ENCODE measurements at places on chromosomes 4 and X.
A peak's percentile ranks its signal among the peaks of the same experiment; 100 is the strongest.

- no peak for DNase-seq
These were observed 14.2 kb upstream of the TFDP3 start for GRCh38 chrX:133232331-133232730.

GRCh38 chr4:81509191-81509590, 37.5 kb upstream of the RASGEF1B start:
- DNase-seq = no peak

GRCh38 chr4:20318909-20319277, 67.2 kb downstream of the SLIT2 start:
- DNase-seq = no peak

GRCh38 chr4:23630110-23630509, 259.7 kb downstream of the PPARGC1A start:
- DNase-seq = no peak

GRCh38 chr4:71066737-71067716, 73.6 kb downstream of the DCK start:
- no peak for DNase-seq

DNA sequence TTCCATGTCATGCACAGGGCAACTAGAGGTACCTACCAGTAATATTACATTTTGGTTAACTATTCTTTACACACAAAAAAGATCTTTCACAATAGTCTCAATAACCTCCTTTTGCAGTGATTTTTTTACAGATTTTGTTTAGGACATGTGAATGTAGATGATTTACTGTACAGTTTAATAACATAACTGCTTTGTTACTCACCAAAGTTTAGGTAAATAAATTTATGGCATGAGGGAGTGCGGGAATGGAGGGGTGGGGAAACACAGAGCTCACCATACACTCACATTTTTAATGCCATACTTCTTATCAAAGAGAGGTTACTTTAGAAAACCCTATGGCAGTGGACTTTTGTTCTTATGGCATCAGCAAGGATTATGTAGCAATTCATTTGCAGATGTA, 93.1 kb upstream of the TEX13A start:
- DNase-seq = no peak

- no peak for DNase-seq
These were observed 160.7 kb upstream of the NPY2R start for GRCh38 chr4:155047755-155048154.

GRCh38 chrX:118495958-118496762, 545 bp downstream of the DOCK11 start:
- peak; percentile 31 for DNase-seq

DNA sequence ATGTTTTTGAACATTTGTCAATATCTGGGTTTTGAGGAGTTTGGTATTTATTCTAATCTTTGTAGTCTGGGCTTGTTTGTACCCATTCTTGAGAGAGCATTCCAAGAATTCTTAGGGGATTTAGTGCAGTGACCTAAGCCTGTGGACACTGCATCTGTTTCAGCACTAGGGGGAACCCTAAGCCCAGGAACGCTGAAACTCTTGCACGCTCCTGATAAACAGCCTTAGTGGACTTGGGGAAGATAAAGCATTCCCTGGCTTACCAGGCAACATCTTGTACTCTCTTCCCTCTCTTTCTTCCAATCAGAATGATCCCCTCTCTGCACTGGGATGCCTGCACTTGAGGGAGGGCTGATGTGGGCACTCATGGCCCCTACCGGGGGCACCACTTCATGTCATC, 654.9 kb upstream of the HTR2C start:
- DNase-seq = no peak

GRCh38 chr4:10121568-10122208, 5.1 kb upstream of the WDR1 start:
- DNase-seq = no peak

DNA sequence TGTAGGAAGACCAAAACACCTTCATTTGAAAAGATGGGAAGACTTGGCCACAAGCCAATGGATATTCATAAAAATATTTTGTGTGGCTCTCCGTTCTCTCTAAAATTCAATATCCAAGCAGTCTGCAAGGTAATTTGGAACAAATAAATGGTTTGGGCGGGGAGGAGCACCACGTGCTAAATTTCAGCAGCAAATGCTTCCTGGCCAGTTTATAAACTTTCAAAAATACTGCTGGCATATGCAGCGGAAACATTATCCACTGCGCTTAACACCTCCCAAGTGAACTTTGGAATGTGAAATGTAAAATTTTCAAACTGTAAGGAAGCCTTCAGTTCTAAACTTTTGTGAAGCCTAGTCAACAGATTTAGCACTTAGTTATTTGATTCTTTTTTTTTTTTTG, 191.0 kb downstream of the NSUN7 start:
- DNase-seq = no peak

- no peak for DNase-seq
These were observed 46.6 kb downstream of the SLC39A8 start for GRCh38 chr4:102298716-102299115.

DNA sequence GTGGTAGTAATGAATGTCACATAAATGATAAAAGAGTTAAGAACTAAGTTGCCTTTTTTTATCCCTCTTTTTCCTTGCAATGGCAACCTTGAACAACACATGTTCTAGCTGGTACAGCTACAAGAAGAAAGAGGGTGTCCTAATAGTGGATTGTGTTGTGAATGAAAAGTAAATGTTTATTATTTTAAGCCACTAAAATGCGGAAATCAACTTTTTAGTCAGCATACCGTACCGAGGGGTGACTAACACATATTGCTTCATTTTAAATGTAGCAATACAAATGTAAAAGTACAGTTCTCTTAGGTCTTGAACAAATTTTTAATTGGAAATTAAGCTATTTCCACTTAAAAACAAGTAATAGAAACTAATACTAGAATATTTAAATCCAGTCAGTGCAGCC, 17.7 kb upstream of the AP1AR start:
- DNase-seq = no peak

DNA sequence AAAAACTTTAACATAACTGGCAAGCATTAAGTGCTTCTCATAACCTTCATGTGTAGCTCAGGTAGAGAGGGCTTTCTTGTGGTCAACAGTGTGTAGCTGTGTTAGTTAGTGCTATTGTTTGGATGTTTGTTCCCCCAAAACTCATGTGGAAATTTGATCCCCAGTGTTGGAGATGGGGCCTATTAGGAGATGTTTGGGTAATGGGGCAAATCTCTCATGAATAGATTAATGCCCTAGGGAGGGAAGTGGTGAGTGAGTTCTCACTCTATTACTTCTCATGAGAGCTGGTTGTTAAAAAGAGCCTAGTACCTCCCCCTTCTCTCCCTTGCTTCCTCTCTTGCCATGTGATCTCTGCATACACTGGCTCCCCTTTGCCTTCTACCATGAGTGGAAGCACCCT, 16.5 kb upstream of the SLC25A43 start:
- DNase-seq = no peak

GRCh38 chr4:15717657-15718416, 15.0 kb downstream of the BST1 start:
- DNase-seq = no peak

- no peak for DNase-seq
These were observed 21.1 kb upstream of the SORBS2 start for GRCh38 chr4:185833055-185833598.

- no peak for DNase-seq
These were observed 25.1 kb upstream of the FAM156A start for GRCh38 chrX:52983321-52984000.
